Psoas muscle (tissue), 8 donors: ENCODE measurements at places on chromosomes 4 and X. TPM values are rescaled to one million over a fixed set of nuclear protein-coding genes. Genes with fewer than 3 reads are reported as not detected.

The KCNE5 gene
- total RNA-seq = not detected

The C4orf36 gene
- not detected for total RNA-seq

DNA sequence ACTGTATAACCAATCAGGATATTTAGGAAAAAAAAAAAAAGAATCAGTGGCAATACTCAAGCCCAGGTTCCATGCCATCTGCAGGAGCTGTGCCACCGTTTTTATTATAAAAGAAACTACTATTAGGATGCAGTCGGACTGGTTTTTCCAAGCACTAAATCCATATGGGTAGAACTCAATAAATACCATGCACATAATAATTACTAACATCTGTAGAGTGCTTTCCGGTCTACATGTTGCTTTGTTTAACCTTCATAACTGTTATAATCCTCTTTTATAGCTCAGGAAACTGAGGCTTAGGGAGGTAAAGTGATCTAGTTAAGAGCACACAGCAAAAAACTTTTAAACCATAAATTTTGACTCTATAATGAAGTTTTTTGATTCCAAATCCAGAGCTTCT lies 24.0 kb downstream of the ARSJ start:
- DNase-seq = no peak
- no peaks in the 10 kb centered on the region for H3K4me1 ChIP-seq
- no peak overlapping the region for H3K4me3 ChIP-seq
- H3K27me3 ChIP-seq = no peaks in the 10 kb centered on the region

- no peaks in the 10 kb centered on the region for H3K36me3 ChIP-seq
- no peaks in the 10 kb centered on the region for H3K4me1 ChIP-seq
- no peak overlapping the region for H3K4me3 ChIP-seq
- H3K27me3 ChIP-seq = no peaks in the 10 kb centered on the region
Measured at GRCh38 chr4:187071946-187072600, 348.4 kb upstream of the FAT1 start.

GRCh38 chr4:26426892-26427291 lies 63.4 kb downstream of the CCKAR start:
- no peaks in the 10 kb centered on the region for H3K27me3 ChIP-seq
- H3K4me3 ChIP-seq = no peak overlapping the region
- H3K4me1 ChIP-seq = peaks cover 9% of the 10 kb centered on the region

DNA sequence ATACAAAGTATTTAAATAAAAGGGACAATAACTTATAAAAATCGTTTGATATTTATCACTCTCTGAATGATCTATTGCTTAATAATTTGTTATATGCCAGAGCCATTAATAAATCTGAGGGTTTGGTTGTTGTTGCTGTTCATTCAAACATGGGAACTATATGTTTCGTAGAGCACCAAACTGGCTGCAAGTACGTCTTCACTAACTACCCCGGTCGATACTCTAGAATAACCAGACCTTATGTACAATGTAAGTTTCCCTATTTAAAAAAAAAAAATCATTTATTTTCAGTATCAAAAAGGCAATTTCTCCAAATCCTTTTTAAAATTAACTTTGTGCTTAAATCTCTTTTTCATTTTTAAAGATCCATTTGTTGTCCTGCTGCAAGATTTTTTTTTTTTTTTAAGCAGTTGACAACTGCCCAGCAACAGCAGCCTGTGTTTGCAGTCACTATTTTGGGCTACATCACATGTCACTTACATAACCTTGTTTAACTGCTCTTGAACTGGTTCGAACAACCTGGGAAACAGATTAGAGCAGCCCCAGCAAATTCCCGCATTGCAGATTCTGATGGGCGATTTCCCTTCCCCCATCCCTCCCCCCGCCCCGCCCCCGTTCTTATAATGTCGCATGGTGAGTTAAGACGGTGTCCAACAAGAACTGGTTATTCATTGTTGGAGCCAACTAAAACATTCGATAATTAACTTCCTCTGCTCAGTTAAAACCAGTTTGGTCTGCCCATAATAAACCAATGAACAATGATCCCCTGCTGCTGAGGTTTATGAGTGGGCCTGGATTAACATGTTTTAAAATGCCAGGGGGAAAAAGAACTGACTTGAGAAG lies 238.9 kb downstream of the NR3C2 start:
- no peaks in the 10 kb centered on the region for H3K36me3 ChIP-seq
- H3K4me1 ChIP-seq = peaks cover 14% of the 10 kb centered on the region
- peak overlapping the region; percentile 69 for H3K27ac ChIP-seq
- peak overlapping the region; percentile 58 for H3K4me3 ChIP-seq
- no peaks in the 10 kb centered on the region for H3K27me3 ChIP-seq
- DNase-seq = no peak

The SASH3 gene
- 2.4 TPM for total RNA-seq

The CAPN6 gene
- 0.71 TPM for total RNA-seq

DNA sequence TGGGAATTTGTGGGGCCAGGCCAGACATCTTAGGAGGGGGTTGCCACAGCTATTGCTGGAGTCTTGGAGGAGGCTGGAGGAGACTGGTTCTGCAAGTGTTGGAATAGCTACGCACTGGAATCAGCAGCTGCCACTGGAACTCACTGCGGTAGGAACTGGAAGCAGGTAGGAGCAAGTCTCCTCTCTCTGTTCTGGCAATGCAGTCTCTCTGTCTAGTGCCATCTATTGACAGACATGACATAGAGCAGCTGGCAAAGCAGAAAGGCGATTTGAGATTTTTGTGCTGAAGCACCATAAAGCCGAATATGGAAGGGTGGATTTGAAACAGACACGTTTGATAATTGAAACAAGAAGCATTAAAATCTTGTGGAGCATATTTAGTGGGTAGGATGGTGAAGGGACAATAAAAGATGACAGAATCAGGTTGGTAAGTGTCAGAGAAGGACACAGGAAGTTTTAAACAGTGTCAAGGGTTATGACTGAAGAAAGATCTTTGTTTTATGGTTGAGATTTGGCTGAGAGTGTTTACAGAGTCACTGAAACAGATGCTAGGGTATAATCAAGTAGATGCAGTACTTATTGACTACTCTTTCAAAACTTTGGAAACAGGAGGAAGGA lies 23.5 kb upstream of the SYNPO2 start:
- no peak overlapping the region for H3K4me3 ChIP-seq
- no peak overlapping the region for H3K27ac ChIP-seq
- no peaks in the 10 kb centered on the region for H3K27me3 ChIP-seq
- H3K4me1 ChIP-seq = peaks cover 2% of the 10 kb centered on the region
- H3K36me3 ChIP-seq = no peaks in the 10 kb centered on the region

GRCh38 chr4:103105558-103106356 lies 6.1 kb upstream of the BDH2 start:
- no peaks in the 10 kb centered on the region for H3K36me3 ChIP-seq
- H3K27ac ChIP-seq = no peak overlapping the region
- no peaks in the 10 kb centered on the region for H3K27me3 ChIP-seq
- H3K4me1 ChIP-seq = no peaks in the 10 kb centered on the region
- no peak overlapping the region for H3K4me3 ChIP-seq

The NXF2B gene
- not detected for total RNA-seq

The GSX2 gene
- not detected for total RNA-seq

- no peak overlapping the region for H3K27ac ChIP-seq
- no peaks in the 10 kb centered on the region for H3K4me1 ChIP-seq
- H3K4me3 ChIP-seq = no peak overlapping the region
- H3K36me3 ChIP-seq = peaks cover 13% of the 10 kb centered on the region
Measured at GRCh38 chrX:7252013-7252610, 104.2 kb upstream of the PUDP start.

GRCh38 chrX:112642349-112642748 lies 37.4 kb downstream of the LHFPL1 start:
- H3K27me3 ChIP-seq = no peaks in the 10 kb centered on the region
- DNase-seq = no peak
- H3K36me3 ChIP-seq = no peaks in the 10 kb centered on the region
- no peaks in the 10 kb centered on the region for H3K4me1 ChIP-seq

- DNase-seq = no peak
- H3K4me3 ChIP-seq = no peak overlapping the region
- no peak overlapping the region for H3K27ac ChIP-seq
Measured at GRCh38 chr4:117063961-117064696, 21.2 kb downstream of the TRAM1L1 start.

- H3K36me3 ChIP-seq = no peaks in the 10 kb centered on the region
- H3K27ac ChIP-seq = no peak overlapping the region
- no peaks in the 10 kb centered on the region for H3K4me1 ChIP-seq
- no peak for DNase-seq
Measured at GRCh38 chr4:60216752-60217151, 983.4 kb upstream of the ADGRL3 start.

DNA sequence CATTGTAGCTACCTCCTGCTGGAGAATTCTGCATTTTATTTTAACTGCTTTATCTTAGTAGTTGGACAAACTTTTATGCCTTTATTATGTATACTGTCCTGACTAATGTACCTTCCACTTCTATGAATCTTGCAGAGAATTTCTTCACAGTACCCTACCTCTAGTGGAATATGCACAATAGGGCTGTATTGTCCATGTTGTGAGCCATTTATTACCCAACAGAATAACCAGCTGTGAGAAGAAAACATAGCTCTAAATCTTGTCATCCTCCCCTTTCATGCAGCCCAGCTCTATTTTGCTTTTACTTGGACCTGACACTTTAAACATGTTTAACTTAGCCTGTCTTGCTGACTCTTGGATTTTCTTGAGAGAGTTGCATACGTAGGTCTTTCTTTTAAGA lies 56.2 kb downstream of the MCUB start:
- H3K4me3 ChIP-seq = no peak overlapping the region
- no peaks in the 10 kb centered on the region for H3K4me1 ChIP-seq
- H3K27me3 ChIP-seq = no peaks in the 10 kb centered on the region
- no peak overlapping the region for H3K27ac ChIP-seq
- H3K36me3 ChIP-seq = no peaks in the 10 kb centered on the region
- no peak for DNase-seq

The ARMCX4 gene
- total RNA-seq = 4.4 TPM

The CLNK gene
- total RNA-seq = not detected

DNA sequence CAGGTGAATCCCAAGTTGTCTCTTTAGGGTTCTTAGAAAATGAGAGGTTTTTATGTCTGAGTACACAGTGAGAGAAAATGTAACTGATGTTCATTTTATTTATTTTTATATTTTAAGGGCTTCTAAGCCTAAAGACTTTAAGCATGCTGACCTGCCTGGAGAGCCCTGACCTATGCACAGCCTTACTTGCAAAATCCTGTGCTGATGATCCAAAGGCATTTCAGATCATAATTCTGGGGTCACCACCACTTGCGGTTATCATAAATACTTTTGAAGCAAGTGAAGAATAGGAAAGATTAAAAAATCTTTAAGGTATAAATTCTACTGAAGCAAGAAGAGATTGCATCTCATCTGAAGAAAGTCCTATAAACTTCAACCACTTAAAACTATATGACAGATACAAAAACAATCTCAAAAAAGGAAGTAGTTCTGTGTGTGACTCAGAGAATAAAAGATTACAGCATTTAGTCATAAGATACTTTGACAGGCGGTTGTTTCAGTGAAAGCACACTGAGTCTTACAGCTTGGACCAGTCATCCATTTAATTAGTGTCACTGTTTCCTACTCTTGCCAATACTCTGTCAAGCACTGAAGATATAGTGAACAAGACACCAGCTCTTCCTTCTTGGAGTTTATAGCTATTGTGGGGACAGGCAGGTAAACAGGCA lies 245.2 kb upstream of the DIPK2B start:
- no peaks in the 10 kb centered on the region for H3K27me3 ChIP-seq
- H3K4me1 ChIP-seq = no peaks in the 10 kb centered on the region
- H3K4me3 ChIP-seq = no peak overlapping the region
- H3K27ac ChIP-seq = no peak overlapping the region
- DNase-seq = no peak

The GCNA gene
- 3.7 TPM for total RNA-seq

DNA sequence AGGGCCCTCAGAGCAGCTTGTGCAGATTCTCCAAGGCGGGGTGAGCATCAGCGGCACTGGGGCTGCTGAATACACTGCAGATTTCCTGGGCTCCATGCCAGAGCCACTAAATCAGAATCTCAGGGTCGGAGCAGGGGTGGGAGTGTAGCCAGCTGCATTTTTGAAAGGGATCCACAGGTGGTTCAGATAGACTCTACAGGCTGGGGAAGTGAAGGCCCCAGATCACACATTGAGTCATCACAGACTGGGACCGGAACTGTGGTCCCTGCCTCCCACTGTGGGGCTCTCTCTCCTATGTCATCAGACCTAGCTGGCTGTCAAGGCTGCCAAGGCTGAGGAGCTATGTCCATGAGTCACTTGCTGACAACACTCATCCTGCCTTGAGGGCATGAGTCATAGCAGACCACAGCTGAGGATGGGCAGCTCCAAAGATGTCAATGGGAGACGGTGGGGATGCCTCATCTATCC lies 162.3 kb upstream of the MAMLD1 start:
- peak; percentile 70 for DNase-seq
- peak overlapping the region; percentile 42 for H3K27ac ChIP-seq

DNA sequence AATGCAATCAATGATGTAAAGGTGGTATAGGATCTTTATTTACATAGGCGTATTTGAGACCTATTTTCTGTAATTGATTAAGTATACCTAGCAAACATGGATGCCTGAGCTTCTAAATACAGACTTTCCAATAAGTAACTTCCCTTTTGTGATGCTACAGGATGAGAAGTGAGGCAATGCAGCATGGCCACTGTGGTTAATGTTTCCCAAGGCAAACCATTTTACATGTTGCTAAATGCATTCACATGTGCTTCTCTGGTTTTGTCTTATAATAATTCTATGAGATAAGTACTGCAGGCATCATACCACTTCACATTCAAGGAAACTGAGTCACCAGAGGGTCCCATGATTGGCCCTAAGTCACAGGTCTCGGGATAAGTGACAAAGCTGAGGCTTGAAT lies 35.7 kb upstream of the NKX3-2 start:
- H3K4me3 ChIP-seq = no peak overlapping the region
- no peak overlapping the region for H3K27ac ChIP-seq
- H3K36me3 ChIP-seq = peaks cover 6% of the 10 kb centered on the region
- no peak for DNase-seq
- no peaks in the 10 kb centered on the region for H3K4me1 ChIP-seq

- no peak for DNase-seq
- peaks cover 5% of the 10 kb centered on the region for H3K4me1 ChIP-seq
- no peaks in the 10 kb centered on the region for H3K36me3 ChIP-seq
- no peak overlapping the region for H3K27ac ChIP-seq
Measured at GRCh38 chr4:184895012-184895695, 69.4 kb upstream of the ACSL1 start.

GRCh38 chr4:57106181-57106580 lies 4.0 kb downstream of the IGFBP7 start:
- no peaks in the 10 kb centered on the region for H3K36me3 ChIP-seq
- no peak for DNase-seq
- no peak overlapping the region for H3K27ac ChIP-seq
- H3K27me3 ChIP-seq = peaks cover 4% of the 10 kb centered on the region

- no peaks in the 10 kb centered on the region for H3K27me3 ChIP-seq
- H3K4me1 ChIP-seq = peaks cover 20% of the 10 kb centered on the region
- H3K27ac ChIP-seq = peak overlapping the region; percentile 89
- no peak for DNase-seq
Measured at GRCh38 chr4:156969911-156970310, 1.7 kb downstream of the PDGFC start.

The VEGFC gene
- 3.0 TPM for total RNA-seq

DNA sequence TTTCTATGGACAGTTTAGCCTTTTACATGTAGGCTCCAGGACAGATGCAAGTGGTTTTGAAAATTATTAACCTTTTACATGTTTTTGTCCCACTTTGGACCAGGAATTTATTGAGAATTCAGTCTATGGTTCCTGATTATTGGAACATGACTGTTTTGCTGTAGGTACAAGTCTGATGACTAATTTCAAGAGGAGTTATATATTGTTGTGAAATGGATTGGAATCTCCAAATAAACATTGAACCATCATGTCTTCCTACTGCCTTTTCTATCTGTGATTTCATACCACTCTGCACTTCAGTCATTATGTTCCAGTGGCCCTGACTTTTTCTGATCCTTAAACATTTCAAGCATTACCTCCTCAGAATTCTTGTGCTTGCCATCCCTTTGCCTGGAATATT lies 35.9 kb downstream of the TBC1D19 start:
- DNase-seq = no peak
- no peak overlapping the region for H3K27ac ChIP-seq
- H3K4me1 ChIP-seq = no peaks in the 10 kb centered on the region
- peaks cover 11% of the 10 kb centered on the region for H3K36me3 ChIP-seq
